ENCODE measurements at places on chromosomes 2 and 18.

- peak; percentile 70 for DNase-seq
Observed at GRCh38 chr18:62957885-62958472, 242.6 kb downstream of the PHLPP1 start.

DNA sequence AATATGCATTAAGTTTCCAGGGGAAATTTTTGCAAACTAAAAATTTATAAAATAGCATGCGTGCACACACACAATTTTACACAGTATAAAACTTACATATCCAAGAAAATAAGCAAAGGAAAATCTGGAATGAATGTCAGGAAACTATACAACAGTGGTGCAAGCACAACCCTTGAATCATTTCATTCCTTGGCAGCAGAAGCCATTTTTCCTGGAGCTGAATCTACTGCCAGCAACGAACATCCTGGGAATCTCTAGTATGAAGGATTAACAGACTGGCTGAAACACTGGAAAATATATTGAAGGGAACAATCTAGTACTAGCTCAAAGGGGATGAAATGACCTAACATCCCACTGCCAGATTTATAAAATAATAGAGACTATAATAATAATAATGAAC is 235.3 kb downstream of the DYM start:
- no peak for DNase-seq

- no peak for DNase-seq
Observed at GRCh38 chr2:32277363-32277673, 386 bp upstream of the YIPF4 start.

- no peak for DNase-seq
Observed at GRCh38 chr18:77495982-77496690, 246.5 kb downstream of the GALR1 start.

- DNase-seq = no peak
Observed at GRCh38 chr2:224525774-224526173, 59.4 kb downstream of the CUL3 start.

- DNase-seq = no peak
Observed at GRCh38 chr2:218814540-218815243, 16.9 kb downstream of the PRKAG3 start.

- no peak for DNase-seq
Observed at GRCh38 chr2:29393676-29394075, 278.5 kb downstream of the CLIP4 start.

Data from activated CD8-positive, alpha-beta memory T cell treated with anti-CD3 and anti-CD28 coated beads, Interleukin-2, amount 50 U/mL, for 48 hours (primary cell).